ENCODE measurements at places on chromosomes 2 and 18. TPM values are rescaled to one million over a fixed set of nuclear protein-coding genes. Genes with fewer than 3 reads are reported as not detected.

CFC1 gene
- not detected for total RNA-seq

INO80D gene
- 13.9 TPM for total RNA-seq

LYPD1 gene
- 5.4 TPM for total RNA-seq

SCN1A gene
- total RNA-seq, result not detected

HJURP gene
- total RNA-seq, result 0.19 TPM

GREB1 gene
- 8.0 TPM for total RNA-seq

LAMA3 gene
- total RNA-seq, result 11.9 TPM

TRABD2A gene
- total RNA-seq, result 1.2 TPM

COLEC12 gene
- total RNA-seq, result 24.9 TPM

SCG2 gene
- total RNA-seq, result 2.1 TPM

SKOR2 gene
- not detected for total RNA-seq

LOXL3 gene
- total RNA-seq, result 8.2 TPM

KCNF1 gene
- total RNA-seq, result 38.2 TPM

RSAD2 gene
- total RNA-seq, result 7.0 TPM

NOSTRIN gene
- 10.9 TPM for total RNA-seq

HOXD4 gene
- total RNA-seq, result 2.9 TPM

PARD3B gene
- total RNA-seq, result 29.5 TPM

GLI2 gene
- 7.1 TPM for total RNA-seq

SP9 gene
- total RNA-seq, result not detected

SLC19A3 gene
- 1.5 TPM for total RNA-seq

RBMS1 gene
- 95.1 TPM for total RNA-seq

INPP5D gene
- 11.6 TPM for total RNA-seq

TGFA gene
- 0.46 TPM for total RNA-seq

TMEM198 gene
- total RNA-seq, result 3.7 TPM

TIGD1 gene
- 1.7 TPM for total RNA-seq

C2orf80 gene
- not detected for total RNA-seq

PNPT1 gene
- 13.1 TPM for total RNA-seq

RAB17 gene
- 0.84 TPM for total RNA-seq

DPYSL5 gene
- 0.42 TPM for total RNA-seq

OSGEPL1 gene
- total RNA-seq, result 3.8 TPM

CRYGC gene
- not detected for total RNA-seq

RNU2-63P gene
- not detected for total RNA-seq

All from esophagus muscularis mucosa (tissue), 4 donors.